ENCODE measurements at places on chromosomes 16 and 17.

DNA sequence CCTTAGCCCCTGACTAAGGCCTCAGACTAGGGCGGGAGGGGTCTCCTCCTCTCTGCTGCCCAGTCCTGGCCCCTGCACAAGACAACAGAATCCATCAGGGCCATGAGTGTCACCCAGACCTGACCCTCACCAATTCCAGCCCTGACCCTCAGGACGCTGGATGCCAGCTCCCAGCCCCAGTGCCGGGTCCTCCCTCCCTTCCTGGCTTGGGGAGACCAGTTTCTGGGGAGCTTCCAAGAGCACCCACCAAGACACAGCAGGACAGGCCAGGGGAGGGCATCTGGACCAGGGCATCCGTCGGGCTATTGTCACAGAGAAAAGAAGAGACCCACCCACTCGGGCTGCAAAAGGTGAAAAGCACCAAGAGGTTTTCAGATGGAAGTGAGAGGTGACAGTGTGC lies 12.7 kb downstream of the CES3 start:
- no peak for DNase-seq

- no peak for DNase-seq
These were observed 14.9 kb upstream of the TEX2 start for GRCh38 chr17:64277831-64278562.

GRCh38 chr17:71703701-71704100 lies 417.1 kb upstream of the SOX9 start:
- no peak for DNase-seq

GRCh38 chr16:31273676-31274075 lies 13.9 kb downstream of the ITGAM start:
- DNase-seq, result no peak

DNA sequence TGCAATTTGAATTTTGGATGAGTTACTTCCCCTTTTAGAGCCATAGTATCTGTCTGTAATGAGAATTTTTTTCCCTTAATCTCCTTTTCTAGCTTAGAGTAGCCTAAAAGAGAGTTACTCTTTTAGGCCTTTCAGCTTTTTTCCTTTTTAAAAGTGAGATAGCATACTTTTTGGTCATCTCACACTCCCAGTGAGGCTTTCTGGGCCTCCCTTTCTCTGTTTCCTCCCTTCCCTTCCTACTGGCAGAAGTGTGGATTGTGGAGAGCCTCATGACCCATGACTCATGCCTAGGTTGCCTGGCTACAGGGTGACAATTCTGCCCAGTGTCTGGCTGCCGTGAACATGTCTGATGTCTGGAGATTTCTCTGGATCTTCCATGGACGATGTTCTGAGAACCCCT lies 15.2 kb downstream of the KRT23 start:
- DNase-seq, result no peak

DNA sequence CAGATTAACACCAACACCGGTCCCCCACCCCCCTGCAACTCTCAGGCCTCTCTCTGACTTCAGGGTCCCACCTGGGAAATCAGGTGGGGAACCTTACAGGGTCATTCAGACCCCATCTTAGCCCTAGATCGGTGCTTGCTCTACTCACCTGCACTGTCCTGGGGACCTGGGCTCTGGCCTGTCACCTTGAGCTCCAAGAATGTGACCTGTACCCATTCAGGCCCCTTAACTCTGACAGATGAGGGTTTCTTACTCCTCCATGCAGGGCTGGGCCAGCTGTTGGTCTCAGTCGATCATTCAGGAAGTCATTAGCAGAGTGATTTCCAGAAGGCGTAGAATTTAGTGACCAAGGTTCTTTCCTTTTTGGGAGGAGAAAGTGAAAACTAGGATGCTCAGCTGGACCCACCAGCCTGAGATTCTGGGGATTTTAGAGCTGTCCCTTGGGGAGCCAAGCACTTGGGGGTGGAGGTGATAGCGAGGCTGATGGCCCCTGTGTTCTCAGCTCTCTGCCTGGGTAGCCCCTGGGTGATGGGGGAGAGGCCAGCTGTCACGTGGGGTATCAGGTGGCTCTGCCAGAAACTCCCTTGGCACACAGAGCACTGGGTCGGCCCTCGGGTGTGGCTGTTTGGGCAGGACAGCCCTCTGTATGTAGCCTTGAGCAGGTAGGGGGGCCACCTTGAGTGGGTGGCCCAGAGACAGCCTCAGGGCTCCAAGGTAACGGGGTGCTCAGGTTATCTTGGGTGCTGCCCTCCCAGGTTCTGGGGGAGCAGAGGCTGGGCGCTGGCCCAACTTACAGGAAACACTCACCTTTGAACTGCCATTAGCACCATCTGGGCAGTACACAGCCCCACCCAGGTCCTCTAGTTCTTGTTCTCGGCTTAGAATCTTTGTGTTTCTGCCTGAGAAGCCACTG lies 724 bp downstream of the MVP start:
- peak; percentile 67 for DNase-seq

DNA sequence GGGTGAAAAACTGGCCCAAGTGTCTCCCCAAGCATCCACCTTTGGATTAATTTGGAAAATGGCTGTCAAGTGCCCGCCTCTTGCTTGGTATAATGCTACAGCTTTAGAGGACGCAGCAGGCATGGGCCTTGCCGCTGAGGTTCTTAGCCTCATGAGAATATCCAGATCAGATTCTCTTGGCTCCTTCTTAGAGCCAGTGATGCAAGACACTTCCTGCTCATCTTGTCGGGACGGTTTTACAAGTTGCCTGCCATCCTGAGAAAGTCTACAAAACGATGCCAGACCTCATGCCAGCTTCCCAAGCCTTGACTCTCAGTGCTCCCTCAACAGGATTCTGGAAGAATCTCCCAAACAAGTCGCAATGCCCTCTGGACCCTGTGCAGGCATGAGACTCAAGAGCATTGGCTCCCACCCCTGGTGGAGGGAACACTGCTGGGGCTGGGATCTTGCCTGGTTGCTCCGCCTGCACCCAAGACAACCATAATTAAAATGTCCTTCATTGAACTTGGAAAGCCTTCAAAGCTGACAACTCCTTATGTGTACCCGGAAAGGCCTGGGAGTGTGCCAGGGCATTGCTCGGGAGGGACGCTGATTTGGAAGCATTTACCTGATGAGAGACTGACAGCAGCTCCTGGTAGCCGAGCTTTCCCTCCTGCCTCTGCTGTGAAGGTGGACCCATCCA lies 25.8 kb upstream of the STH start:
- no peak for DNase-seq

- no peak for DNase-seq
These were observed 26.6 kb upstream of the SLC13A2 start for GRCh38 chr17:28446716-28447395.

GRCh38 chr16:23060458-23061320 lies 88.6 kb downstream of the USP31 start:
- DNase-seq, result peak; percentile 55

GRCh38 chr17:32549559-32549958 lies 62.8 kb downstream of the CDK5R1 start:
- no peak for DNase-seq

GRCh38 chr17:79006794-79007503 lies 2.6 kb downstream of the CANT1 start:
- no peak for DNase-seq

DNA sequence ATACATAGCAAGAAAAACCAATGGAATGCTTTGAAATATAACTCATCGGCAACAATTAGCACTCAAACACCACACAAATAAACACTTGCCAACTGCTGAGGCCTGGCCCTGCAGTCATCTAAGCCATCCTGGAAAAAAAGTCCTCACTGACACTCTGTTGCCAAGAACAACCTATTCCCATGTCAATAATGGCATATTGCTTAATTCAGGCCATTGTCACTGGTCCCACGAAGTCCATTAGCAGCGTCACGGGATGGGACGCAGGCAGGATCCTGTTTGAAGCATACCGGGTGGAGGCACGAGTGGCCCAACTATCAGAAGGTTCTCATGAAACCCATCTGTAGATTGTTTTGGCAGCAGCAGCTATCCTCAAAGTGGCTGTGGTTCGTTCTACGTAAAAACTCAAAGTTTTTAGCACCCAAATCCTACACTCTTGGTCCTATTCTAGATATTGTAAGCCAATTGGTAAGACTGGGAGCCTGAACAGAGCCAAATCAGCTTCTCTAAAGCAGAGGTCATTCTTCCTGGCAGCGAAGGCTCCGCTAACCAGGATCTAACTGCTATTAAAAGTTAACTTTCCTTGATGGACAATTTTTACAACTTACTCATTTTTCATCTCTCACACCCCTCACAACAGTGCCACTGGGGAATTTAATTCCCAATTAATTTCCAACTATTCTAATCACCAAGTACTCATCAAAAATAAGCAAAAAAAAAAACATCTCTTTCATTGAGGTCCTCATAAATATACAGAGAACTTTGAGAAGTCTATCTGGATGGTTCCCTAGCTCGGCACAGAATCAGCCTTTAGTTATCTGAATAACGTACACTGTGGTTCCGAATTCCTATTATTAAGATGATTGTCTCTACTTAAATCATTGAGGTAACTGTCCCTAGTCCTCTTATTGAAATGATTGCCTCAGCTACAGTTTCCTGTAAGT lies 91.5 kb downstream of the ZFHX3 start:
- DNase-seq, result no peak

DNA sequence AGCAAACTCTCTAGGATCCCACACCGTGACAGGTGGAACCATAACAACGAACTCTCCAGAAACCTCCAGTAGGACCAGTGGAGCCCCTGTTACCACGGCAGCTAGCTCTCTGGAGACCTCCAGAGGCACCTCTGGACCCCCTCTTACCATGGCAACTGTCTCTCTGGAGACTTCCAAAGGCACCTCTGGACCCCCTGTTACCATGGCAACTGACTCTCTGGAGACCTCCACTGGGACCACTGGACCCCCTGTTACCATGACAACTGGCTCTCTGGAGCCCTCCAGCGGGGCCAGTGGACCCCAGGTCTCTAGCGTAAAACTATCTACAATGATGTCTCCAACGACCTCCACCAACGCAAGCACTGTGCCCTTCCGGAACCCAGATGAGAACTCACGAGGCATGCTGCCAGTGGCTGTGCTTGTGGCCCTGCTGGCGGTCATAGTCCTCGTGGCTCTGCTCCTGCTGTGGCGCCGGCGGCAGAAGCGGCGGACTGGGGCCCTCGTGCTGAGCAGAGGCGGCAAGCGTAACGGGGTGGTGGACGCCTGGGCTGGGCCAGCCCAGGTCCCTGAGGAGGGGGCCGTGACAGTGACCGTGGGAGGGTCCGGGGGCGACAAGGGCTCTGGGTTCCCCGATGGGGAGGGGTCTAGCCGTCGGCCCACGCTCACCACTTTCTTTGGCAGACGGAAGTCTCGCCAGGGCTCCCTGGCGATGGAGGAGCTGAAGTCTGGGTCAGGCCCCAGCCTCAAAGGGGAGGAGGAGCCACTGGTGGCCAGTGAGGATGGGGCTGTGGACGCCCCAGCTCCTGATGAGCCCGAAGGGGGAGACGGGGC lies 1.3 kb downstream of the SPN start:
- DNase-seq, result peak; percentile 49

Measured in activated CD4-positive, alpha-beta memory T cell treated with anti-CD3 and anti-CD28 coated beads, Interleukin-2, amount 10 ng/mL, durations not matched to agents 7 days and 5 days (primary cell).